ENCODE measurements at places on chromosomes 2 and 18. TPM values are rescaled to one million over a fixed set of nuclear protein-coding genes. Genes with fewer than 3 reads are reported as not detected.

DNA sequence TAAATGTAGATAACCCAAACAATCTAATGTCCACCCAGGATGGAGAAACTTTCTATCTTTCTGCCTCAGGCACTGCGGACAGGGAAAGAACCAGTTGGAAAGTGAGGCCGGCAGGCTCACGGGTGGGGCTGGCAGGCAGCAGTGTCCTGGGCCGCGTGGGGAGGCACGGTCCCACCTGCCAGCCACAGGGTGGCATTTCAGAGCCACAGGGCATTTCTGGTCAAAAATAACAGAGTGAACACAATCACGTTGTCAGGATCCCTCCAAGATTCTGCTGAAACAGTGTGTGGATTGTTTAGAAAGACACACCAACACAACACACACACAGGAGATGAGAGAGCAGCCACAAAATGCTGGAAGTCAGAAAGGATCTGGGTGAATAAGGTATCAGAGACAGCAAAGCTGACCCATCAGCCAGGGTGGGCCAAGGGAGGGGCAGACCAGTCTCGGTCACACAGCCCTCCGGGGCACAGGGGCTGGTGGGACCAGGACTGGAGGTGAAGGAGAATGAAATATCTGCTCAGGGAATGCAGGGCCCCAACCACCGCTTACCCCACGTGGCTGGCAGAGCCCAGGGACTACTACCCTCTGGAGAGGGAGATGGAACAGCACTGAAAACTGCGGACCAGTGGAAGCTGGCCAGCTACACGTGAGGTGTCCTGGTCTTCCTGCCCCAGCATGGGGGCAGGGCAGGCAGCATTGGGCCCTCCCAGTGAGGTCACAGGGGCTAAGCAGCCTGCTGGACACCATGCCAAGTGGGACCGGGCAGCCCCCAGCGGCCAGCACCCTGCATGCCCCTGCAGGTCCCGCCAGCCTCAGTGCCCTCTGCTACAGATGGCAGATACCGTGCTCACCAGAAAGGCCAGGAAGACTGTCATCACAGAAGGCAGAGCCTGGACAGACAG, 173.9 kb downstream of the HDAC4 start:
- no peak for DNase-seq

DNA sequence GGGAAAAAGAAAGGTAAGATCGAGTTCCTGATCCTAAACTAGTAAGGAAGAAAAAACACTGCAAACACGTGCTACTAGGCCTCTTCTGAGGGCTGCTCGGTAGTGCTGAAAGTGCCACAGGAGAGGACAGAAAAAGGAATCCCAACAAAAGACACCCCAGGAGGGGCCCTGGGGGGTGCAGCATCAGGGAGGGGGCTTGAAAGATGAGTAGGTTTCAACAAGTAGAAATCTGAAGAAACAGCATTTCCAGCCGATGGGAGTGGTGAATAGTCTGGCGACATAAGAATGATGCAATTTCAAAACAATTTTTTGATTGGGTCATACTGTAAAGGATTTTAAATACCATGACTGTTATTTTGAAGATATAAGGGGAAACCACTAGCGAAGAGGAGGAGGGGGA, 98.6 kb downstream of the NOL10 start:
- DNase-seq: no peak

RAD51AP2 gene
- total RNA-seq: not detected

IER3IP1 gene
- total RNA-seq: 11.0 TPM

TTC31 gene
- 44.1 TPM for total RNA-seq
